ENCODE measurements at places on chromosomes 6 and 20.

GRCh38 chr6:63425493-63425892, 105.7 kb upstream of the LGSN start:
- DNase-seq = no peak

- DNase-seq = peak; percentile 81
Measured at GRCh38 chr6:43644940-43645612, at the start of gene RSPH9. Gene RSPH9, plus strand, starts transcription at chr6:43645036. Its CDS starts 63 bp downstream, at chr6:43645099.

DNA sequence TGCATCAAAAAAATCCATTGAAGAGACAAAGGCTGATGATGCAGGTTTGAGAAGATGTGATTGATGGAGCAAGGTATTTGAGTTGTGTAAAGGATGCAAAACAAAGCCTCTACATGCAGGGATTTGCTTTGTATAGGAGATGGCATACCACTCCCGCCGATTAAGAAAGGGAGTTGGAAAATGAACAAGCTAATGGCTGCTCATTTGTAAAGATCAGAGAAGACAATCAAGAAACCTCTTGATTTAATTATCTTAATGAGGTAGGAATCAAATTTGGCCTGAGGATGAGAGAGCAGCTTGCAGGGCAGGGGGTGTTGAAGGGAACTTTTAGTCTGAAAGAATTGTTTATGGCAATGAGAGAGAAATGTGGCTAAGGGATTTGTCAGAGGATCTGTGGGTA, 448.2 kb upstream of the ADGRB3 start:
- DNase-seq = no peak

DNA sequence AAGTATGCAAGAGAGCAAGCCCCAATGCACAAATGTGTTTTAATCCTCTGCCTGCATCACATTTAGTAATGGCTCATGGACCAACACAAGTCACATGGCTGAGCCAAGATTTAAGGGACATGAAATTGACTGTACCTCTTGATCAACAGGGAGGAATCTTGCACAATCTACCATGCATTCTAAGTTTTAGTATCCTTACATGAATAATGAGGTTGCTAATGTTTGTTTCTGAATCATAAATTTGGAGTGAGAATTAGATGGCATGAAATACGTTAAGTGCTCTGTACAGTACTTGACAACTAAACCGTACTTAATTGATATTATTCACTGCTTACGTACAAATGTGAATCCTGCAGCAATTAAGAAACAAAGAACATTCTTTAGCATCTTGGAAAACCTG, 553.8 kb upstream of the JAG1 start:
- DNase-seq = no peak

- no peak for DNase-seq
Measured at GRCh38 chr6:127921982-127922381, 21.1 kb upstream of the THEMIS start.

DNA sequence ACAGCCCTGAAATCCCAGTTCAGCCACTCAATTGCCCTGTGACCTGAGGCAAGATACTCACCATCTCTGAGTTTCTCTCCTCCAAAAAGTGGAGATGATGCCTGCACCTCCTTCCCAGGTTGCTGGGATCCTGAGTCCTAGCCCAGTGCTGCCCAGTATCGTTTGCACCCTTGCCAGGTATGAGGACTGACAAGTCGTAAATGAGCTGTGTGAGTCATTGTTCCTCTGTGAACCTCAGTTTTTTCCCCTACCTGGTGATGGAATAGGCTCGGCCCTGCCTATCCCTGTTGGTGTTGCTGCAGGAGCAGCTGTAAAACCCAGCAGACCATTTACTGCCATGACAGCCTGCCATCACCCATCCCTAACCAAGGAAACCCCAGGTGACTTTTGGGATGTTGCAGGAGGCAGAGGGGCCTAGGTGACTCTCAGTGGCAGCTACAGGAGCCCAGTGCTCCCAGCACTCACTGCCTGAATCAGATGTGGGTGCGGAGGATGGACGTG, 229.3 kb downstream of the SYNDIG1 start:
- peak; percentile 10 for DNase-seq

DNA sequence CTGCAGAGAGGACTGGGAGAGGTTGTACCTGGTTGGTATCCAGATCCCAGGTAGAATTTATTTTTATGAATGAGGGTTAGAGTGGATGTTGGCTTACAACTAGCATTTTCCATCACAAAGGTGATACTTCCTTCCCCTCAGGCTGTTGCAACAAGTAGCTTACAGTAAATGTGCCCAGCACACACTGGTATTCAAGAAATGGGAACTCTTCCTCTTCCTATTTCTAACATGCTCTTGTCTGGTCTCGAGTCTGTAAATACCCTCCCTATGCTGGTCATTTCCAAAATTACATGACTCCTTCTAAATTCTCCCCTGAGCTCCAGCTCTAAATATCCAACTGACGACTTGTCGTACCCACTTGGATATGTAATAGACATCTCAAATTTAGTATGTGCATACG, 90.1 kb upstream of the FOXC1 start:
- no peak for DNase-seq

DNA sequence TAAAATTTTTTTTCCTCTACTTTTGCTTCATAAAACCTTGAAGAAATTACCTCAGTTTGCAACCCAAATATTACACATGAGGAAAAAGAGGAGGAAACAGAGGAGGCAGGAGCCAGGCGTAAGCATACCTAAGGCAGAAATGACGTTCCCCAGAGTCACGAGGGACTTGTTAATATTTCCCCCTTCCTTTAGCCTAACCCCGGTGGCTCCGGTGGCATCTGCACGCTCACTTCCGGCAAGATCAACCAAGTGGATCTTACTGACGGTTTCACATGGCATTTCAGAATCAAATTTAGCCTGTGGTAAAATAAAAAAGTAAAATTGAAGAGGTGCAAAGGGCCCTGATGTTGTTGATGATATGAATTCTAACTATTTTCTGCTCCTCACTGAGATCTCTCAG, 67.4 kb downstream of the KIF16B start:
- DNase-seq = no peak

DNA sequence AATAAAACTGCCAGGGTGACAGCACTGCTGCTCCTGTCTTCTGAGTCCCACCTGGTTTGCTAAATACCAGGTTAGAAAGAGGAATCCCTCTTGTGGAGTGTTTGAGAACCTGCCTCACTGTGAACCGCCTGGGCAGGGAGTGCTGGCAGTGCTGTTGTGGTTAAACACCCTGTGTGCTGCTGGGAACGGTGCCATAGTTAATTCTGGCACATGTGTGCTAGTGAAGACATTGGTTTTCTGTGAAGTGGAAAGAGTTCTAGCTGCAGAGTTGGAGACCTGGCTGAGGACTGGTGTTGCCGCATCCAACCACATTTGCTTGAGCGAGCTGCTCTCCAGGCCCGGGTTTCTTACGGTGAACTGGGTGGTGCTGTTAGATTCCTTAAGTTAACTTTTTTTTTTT, 72.7 kb downstream of the IGF2R start:
- DNase-seq = no peak

DNA sequence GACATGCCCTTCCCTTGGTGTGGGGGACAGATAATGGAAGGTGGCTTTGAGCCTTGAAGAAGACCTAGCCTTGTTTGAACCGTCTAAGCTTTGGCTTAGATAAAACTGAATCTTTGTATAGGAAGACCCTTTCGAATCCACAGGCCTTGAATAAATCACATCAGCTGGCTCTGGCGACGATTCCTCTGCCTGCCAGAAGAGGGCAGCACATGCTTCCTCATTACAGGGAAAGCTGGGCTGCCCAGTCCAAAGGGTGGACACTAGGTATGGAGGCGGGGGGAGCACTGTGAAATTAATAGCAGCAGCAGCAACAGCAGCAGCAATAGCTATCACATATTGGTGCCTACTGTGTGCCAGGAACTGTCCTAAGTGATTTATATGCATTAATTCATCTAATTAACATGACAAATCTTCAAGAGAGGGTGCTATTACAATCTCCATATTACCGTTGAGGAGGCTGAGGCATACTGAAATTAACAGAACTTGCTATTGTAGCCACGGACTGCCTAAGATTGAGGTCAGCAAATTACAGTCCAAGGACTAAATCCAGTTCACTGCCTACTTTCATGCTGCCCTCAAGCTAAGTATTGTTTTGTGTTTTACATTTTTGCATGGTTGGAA, 85.1 kb downstream of the CLIC5 start:
- peak; percentile 85 for DNase-seq

DNA sequence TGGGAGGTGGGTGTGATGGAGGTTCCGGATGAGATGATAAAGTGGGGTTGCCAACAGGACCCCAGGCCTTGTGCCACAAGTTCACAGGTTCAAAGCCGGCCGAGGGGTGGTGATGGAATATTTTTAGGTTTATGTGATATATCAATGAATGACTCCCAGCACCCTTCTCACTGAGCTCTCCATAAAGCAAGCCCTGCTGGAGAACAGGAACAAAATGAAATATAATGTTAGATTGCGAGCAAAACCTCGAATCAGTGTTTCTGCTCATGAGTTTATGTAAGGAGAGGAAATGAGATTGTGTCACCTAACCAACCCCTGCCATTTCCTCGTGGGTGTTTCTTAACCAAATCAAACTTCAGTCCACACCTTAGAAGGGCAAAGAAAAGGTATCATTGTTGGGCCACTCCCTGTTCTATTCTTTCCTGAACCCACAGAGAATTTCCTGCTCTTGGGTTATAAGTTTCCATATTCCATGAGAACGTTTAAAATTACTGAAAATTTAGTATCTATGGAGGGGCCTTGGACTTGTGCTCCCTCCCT, 192.2 kb upstream of the EXOC2 start:
- no peak for DNase-seq

GRCh38 chr6:38353310-38354036, 286.3 kb downstream of the BTBD9 start:
- DNase-seq = no peak

DNA sequence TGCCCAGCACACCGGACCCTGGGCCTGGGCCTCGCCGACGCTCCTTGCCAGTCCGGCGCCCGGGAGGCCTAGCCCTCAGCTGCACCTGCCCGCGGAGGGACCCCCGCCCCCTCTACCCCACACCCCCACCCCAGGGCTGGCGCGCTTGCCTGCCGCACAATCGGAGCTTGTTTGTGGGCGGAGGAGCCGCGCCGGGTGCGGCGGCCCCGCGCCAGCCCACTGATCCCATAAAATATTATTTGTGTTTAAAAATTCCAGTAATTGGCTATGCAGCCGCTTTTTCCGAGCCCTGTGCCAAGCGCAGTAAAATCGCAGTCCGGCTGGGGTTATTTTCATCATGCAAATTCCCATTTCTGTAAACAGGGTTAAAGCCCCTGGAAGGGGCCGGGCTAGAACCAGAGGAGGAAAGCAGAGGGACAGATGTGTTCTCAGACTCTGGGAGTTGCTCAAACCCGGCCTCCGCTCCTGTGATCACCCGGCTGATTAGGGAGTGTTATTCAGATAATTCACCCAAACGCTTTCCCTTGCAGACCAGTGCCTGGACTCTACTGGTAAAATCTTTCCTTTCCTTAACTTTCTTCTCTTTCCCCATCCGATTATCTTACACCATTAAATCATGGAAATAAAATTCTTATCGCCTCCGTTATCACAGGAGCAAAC, 93.1 kb downstream of the NCR2 start:
- DNase-seq = no peak

DNA sequence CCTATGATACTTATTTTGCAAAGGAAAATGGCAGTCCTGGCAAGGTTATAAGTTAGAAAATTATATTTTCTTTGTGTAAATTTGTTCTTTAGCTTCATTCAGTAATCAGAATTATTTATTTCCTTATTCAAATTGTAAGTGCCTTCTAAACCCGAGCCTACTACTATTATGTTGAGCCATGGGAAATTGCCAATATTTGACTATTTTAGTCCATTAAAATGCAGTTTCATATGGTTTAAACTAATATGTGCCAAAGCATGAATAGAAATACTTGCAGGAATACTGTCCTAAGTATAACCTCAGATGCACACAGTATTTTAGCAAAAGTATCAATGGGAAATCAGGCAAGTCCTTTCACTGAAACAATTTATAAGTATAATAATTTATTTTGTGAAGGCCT, 228.4 kb downstream of the LAMA2 start:
- DNase-seq = no peak

GRCh38 chr6:149174962-149175361, 142.6 kb upstream of the TAB2 start:
- no peak for DNase-seq

DNA sequence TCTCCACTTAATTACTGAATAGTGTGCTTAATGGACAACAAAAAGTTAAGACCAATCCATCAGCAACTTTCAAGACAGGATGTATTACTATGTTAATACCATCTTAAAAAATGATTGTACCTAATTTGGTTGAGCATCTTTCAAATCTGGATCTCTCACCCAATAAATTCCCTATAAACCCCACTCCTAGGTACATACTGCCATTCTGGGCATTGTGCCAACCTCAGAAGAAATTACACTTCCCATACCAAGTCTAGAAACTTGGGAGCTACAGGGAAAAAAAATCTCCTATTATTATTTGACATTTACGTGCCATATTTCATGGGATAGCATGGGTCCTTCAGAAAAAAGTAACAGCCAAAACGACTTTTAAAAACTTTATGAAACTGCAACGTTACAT, 5.1 kb downstream of the SYNCRIP start:
- no peak for DNase-seq

DNA sequence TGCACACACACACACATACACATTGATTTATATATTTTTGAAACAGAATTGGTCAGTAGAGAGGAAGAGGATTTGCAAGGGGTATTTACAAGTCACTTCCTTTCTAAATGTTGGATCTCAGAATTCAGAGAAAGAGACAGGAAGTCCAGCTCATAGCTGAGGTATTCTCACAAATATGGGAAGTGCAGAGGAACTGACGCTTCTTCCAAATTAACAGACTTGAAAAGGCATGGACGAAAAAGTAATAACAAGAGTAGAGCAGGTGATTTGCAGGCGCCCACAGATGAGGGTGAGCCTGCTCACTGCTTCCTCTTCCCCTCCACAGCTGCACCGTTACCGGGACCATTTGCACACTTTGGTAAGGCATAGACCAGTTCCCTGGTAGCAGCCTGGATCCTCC, 246.4 kb downstream of the PHACTR1 start:
- no peak for DNase-seq

DNA sequence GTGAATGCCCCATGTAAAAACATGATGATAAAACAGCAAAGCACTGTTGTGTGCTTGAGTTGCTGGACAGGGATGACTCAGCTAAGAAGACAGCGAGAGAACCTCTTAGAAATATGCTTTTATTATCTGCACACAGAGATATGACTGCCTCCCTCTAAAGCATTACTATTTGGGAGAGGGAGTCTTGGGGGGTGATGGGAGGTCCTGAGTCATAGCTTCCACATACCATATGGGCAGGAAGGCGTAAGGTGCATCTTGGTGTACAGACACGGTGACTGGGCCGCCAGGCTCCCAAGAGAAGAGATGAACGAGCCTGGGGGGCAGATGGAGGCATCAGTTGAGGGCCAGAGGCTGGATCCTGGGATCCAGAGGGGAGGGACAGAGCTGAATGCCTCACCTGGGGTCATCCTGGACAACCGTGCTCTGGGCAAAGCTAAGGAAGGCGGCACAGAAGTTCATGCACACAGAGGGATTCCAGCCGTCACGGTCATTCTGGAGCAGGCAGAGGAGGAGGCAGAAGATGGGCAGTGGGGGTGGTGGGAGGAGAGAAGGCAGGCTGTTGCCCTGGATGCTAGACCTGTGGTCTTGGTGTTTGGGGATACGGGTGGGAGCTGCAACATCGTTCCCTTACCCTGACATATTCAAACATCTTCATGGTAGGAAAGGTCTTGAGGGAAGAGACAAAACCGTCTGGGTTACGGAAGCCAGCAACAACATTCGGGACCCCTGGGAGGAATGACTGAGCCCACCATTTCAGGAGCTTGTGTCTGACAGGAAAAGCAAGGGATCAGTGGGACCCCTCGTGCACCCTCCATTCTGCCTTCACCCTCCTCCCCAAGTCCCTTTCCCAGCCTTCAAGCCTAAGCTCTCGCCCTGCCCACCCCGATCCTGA, 2.0 kb downstream of the DXO start:
- DNase-seq = no peak

- DNase-seq = no peak
Measured at GRCh38 chr20:17796091-17796563, 96.4 kb downstream of the BANF2 start.

All from activated CD8-positive, alpha-beta memory T cell treated with anti-CD3 and anti-CD28 coated beads, Interleukin-2, amount 50 U/mL, for 48 hours (primary cell).